ENCODE measurements at places on chromosomes 16 and 17. TPM values are rescaled to one million over a fixed set of nuclear protein-coding genes. Genes with fewer than 3 reads are reported as not detected.

Gene DNAH3
- total RNA-seq: not detected

Gene P2RX1
- not detected for total RNA-seq

Gene ENPP7
- not detected for total RNA-seq

Gene TMEM204
- total RNA-seq: 107 TPM

Gene TMC5
- total RNA-seq: 0.05 TPM

Gene CCL17
- total RNA-seq: not detected

Gene FOXO3B
- 3.0 TPM for total RNA-seq

All from dermis blood vessel endothelial cell (primary cell).